ENCODE measurements at places on chromosomes 2 and 18.

DNA sequence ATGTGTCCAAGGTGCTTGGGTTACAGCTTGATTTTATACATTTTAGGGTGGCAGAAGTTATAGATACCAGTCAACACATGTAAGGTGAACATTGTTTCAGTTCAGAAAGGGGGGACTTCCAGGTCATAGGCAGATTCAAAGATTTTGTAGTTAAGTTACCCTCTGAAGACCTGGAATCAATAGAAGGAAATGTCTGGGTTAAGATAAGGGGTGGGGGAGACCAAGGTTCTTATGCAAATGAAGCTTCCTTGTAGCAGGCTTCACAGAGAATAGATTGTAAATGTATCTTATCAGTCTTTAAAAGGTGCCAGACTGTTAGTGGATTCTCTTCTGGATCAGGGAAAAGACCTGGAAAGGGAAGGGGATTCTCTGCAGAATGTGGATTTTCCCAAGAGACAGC is 42.4 kb downstream of the BMPR2 start:
- no peak for DNase-seq

DNA sequence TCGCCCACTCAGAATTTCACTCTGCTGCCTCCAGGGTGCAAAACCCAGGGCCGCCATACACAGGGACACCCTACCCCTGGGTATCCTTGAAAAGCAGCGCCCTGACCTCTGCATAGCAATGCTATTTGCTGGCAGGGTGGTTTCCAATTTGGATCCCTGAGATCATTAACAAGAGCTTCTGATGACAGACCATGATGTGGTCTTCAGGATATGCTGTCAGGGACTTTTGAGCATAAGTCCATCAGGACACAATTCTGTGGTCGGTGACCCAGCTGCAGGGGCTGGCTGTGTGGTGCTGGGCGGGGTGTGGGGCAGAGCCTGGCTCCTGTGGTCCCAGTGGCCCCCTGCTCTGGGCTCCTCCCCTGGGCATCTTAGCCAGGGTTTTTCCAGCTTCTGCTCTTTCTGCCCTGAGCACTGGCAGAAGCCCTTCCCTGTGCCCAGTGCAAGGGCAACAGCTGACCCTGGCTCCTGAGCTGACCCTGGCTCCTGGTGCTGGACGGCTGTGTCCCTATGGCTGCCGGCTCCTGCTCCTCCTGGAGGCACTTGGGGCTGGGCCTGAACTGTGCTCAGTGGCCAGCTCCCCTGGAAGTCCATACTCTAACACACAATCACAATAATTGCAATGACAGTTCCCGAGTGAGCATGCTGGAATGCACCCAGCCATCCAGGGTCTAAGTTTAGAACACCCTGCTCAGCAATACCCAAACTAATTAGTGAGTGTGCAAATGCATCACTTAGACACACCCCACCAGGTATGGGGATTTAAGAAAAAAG is 271.5 kb downstream of the HDAC4 start:
- DNase-seq, result no peak

GRCh38 chr2:176114930-176115625 is 1.5 kb upstream of the HOXD10 start:
- DNase-seq, result no peak

- no peak for DNase-seq
Observed at GRCh38 chr2:18837240-18837639, 247.9 kb upstream of the NT5C1B start.

GRCh38 chr2:239359196-239359912 is 41.5 kb downstream of the HDAC4 start:
- DNase-seq, result no peak

GRCh38 chr2:60899230-60899891 is 18.0 kb downstream of the REL start:
- DNase-seq, result no peak

GRCh38 chr18:3329471-3329870 is 67.5 kb downstream of the MYL12B start:
- no peak for DNase-seq

Measured in D341Med (cell line).